ENCODE measurements at places on chromosomes 12 and 14. TPM values are rescaled to one million over a fixed set of nuclear protein-coding genes. Genes with fewer than 3 reads are reported as not detected.

DNA sequence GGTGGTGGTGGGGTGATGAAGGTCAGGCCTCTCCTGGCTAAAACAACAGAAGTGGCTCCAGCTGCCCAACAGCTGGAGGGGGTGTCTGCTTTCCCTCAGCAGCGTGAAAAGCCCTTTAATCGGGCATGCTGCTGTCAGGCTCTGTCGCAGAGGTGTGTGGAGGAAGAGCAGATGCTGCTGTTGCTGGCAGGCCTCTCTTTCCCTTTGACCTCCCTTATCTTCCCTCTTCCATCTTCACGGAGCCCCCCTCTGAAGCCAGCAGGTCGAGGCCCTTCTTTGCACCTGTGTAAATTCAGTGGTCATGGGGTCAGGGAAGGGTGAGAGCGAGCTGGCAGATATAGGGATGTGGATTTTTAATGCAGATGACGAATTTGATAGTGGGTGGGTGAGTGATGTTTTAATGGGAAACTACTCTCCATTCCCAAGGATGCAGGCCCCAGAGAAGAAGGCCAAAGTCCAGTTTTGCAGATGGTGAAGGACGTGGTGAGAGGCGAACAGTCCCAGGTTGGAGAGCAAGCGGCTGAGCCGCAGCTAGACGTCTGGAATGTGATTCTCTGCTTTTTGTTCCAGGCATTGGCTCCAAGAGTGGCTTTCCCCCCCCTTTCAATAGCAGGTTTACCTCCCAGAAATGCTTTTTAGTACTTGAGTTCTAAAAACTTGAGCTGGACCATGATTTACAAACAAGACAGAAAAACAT is 64.0 kb downstream of the SMOC1 start:
- no peak overlapping the region for H3K4me3 ChIP-seq
- no peaks in the 10 kb centered on the region for H3K36me3 ChIP-seq
- peaks cover 21% of the 10 kb centered on the region for H3K4me1 ChIP-seq
- peak overlapping the region; percentile 75 for H3K27ac ChIP-seq
- H3K27me3 ChIP-seq = no peaks in the 10 kb centered on the region

The DRAM1 gene
- total RNA-seq = 20.9 TPM

GRCh38 chr14:50432131-50432530 is 35.5 kb upstream of the CDKL1 start:
- DNase-seq = no peak
- peaks cover 11% of the 10 kb centered on the region for H3K36me3 ChIP-seq
- no peaks in the 10 kb centered on the region for H3K27me3 ChIP-seq

- H3K27me3 ChIP-seq = no peaks in the 10 kb centered on the region
- no peaks in the 10 kb centered on the region for H3K4me1 ChIP-seq
- H3K4me3 ChIP-seq = no peak overlapping the region
- H3K27ac ChIP-seq = no peak overlapping the region
These were observed 69.5 kb downstream of the STON2 start for GRCh38 chr14:81330619-81331122.

DNA sequence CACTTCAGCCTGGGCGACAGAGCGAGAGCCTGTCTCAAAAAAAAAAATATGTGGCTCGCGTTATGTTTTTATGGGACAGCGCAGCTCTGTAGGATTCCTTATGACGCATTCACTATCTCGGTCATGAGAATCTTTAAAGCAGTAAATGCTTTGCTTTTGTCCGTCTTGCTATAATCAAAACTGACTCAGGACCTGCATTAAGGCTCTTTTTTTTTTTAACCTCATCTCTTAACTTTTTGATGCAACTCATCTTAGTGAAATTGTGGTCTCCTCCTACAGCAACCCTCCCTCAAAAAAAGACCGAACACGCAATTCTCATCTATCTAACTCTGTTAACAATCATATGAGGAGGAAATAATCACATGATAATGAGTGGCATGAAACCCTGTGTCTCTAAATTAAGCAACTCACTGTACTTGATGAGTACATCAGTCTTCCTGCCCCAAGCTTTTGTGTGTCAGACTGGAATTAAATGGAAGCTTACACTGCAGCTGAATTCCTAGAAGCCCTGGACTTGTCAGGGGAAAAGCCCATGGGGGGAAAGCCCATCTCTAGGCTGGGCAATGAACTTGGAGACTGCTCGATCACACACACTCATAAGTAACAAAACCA is 4.3 kb downstream of the P2RX4 start:
- H3K27me3 ChIP-seq = no peaks in the 10 kb centered on the region
- H3K4me1 ChIP-seq = peaks cover 81% of the 10 kb centered on the region
- DNase-seq = no peak
- peak overlapping the region; percentile 90 for H3K27ac ChIP-seq
- peaks cover 4% of the 10 kb centered on the region for H3K36me3 ChIP-seq
- no peak overlapping the region for H3K4me3 ChIP-seq

Measured in stomach (tissue), 19 donors.